Aorta (tissue), 5 donors: ENCODE measurements at places on chromosomes 2 and 18.

- no peak for DNase-seq
These were observed 1.7 kb upstream of the ESCO1 start for GRCh38 chr18:21602299-21602587.

GRCh38 chr2:120650022-120650644, 85.5 kb upstream of the GLI2 start:
- no peak for DNase-seq

GRCh38 chr18:49161627-49162026, 210.9 kb upstream of the SMAD7 start:
- DNase-seq = no peak

GRCh38 chr2:172098287-172098649, 4.4 kb downstream of the DLX2 start:
- DNase-seq = no peak

GRCh38 chr18:55584201-55584600, 3.8 kb downstream of the TCF4 start:
- DNase-seq = no peak

- DNase-seq = no peak
These were observed 1.9 kb upstream of the CABYR start for GRCh38 chr18:24136967-24137373.

DNA sequence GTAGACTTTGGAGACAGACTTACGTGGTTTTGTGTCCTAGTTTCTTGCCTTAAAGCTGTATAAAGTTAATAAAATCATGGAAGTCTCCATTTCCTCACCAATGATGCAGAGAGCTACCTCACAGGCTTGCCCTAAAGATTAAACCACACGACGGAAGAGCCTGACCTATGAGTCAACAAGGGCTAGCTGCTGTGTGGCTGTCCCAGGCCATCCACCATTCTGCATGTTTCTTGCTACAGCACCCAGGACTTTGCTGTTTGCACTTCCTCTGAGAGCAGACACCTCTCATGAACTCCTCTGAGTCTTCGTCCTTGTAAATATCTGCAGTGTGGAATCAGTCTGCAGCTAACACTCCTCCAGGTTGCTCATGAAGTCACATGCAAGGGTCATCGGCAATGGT, 160.0 kb upstream of the TRIB2 start:
- no peak for DNase-seq

DNA sequence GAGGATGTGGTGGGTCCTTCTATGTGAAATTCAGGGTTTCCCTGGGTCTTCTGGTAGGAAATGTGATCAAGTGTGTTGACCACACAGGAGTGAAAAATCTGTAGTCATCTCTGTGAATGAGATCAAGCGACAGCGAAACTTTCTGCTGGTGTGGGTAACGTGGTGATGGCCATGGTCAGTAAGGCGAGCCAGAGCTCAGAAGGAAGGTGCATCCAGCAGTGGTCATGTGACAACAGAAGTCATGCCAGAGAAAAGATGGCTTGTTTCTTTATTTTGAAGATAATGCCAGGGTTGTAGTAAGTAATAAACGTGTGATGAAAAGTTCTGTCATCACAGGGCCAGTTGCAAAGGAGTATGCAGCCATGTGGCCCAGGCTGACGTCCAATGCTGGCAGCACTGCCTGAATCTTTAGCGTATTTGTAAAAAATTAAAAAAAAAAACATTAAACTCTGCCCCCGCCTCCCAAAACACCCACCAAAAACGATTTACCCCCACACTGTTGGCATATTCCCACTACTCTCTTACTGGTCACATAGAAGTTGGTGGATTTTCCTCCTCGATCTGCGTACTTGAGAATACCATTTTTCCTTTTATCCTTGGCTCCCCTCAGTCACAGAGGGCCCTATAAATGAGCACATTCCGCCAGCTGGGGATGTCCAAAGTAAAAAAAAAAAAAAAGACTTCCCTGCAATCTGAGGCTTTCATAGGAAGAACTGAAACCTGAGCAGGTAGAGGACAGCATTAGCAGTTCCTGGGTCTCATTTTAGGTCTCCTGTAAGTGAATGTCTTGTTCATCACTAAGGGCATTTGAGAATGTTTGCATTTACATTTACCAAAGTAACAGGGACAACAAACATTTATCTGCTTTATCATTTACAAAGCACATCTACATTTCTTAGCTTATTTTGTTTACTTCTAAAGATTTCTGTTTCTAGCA, 70.6 kb downstream of the SLC4A3 start:
- no peak for DNase-seq

DNA sequence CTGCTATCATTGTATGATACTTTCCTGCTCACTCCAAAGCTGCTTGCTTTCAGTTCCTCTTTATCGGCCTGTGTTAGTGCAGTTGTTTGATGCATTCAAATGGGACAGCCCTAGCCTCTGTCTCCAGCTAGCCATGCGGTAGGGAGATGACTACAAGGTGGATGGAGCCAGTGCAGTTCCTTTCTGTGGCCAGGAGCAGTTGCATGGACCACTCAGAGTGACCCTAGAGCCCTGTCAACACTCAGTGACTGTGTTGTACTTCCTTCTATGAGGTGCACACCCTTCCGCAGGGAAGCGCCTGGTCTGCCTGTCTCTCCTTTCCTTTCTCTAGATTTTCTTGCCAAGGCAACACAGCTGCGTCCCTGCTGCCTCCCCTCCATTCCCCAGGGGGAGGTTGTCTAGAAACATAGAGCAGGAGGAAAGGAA, 33.8 kb downstream of the KCNS3 start:
- no peak for DNase-seq

DNA sequence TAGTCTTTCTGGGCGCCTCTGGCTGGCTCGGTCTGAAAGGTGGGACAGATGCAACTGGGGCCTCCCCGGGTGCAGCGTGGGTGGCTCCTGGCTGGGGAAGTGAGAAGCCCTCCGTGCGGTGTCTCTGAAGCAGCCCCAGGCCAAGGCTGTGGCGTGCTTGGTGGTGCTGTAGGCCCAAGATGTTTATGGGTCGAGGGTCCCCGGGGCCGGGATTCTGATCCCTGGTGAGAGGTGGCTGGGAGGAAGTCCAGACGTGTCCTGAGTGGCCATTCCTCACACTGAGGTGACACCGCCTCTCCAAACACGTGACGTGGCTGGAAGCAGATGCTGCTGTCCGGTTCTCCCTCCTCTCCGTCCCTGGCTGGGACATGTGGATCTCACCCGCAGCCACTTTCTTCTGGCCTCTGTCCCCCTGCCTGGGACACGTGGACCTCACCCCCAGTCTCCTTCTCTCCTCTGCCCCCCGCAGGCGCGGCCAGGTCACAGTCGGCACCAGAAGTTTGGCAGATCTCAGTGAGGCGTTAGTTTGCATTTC, 12.6 kb downstream of the RTP5 start:
- no peak for DNase-seq

DNA sequence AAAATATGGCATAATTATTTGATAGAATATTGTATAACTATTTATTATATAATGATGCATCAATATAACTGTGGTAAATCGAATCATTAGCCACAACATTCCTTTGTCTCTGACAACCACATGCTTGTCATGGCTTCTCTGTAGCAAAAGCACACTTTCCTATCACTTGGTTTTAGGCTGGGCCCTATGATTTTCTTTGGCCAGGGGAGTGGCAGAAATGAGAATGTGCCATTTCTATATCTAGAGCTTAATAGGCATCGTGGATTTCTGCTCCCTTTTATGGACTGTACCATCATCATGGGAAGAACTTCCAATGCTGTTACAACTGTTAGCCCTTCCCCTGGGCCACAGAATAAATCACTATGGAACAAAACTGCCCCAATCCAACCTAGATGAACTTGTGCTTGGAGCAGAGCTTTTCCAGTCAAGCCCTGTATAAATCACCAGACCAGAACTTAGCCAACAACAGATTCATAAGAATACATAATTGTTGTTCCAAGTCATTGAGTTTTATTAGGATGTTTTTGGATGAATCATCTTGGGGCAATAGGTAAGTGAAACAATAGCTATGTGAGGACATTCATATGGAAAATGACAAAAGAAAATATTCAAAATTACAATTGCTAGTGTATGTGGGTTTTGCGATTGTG, 715.8 kb downstream of the ERBB4 start:
- DNase-seq = no peak
